H4 (cell line): ENCODE measurements at places on chromosomes 1 and 21. TPM values are rescaled to one million over a fixed set of nuclear protein-coding genes. Genes with fewer than 3 reads are reported as not detected.

The LZIC gene
- 27.4 and 37.8 TPM in 2 replicates for total RNA-seq

The FCMR gene
- total RNA-seq = 0.12 and 1.3 TPM in 2 replicates

The CCDC185 gene
- not detected in 2 replicates for total RNA-seq

- no peak for DNase-seq
These were observed 55.7 kb downstream of the NID1 start for GRCh38 chr1:236009191-236009590.

- peak; percentile 75 for DNase-seq
These were observed 493 bp upstream of the MAP3K21 start for GRCh38 chr1:233326811-233327650.

The TMED5 gene
- 31.7 and 36.6 TPM in 2 replicates for total RNA-seq
